ENCODE measurements at places on chromosomes 5 and 9. TPM values are rescaled to one million over a fixed set of nuclear protein-coding genes. Genes with fewer than 3 reads are reported as not detected.

Gene BNIP1
- 18.1 TPM for total RNA-seq

Gene C5orf47
- 0.17 TPM for total RNA-seq

Gene PAX5
- total RNA-seq: 0.01 TPM

Gene LCNL1
- 0.13 TPM for total RNA-seq

Gene C5orf52
- total RNA-seq: not detected
